ENCODE measurements at places on chromosomes 1 and 21.

DNA sequence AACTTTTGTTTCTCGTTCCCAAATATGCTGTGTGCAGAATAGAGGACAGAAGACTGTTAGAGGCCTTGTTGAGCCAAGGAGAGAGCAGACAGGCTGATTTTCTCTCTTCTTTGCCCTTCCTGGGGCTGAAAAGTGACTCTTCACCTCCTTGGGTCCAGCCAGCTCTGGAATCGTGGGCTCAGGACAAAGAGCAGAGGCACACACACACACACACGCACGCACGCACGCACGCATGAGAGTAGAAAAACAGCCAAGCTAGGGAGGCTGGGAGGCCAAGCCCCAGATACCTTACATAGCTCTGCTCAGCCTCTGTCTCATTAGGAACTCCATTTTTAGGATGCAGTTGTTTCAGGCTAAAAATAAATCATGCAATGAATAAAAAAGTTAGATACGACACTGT, at the start of gene CASQ2:
Gene CASQ2 (minus strand): TSS at position 166 of the 400 bp plus-strand sequence. CDS start 173 bp downstream, outside the sequence.
- DNase-seq, result peak; percentile 84

DNA sequence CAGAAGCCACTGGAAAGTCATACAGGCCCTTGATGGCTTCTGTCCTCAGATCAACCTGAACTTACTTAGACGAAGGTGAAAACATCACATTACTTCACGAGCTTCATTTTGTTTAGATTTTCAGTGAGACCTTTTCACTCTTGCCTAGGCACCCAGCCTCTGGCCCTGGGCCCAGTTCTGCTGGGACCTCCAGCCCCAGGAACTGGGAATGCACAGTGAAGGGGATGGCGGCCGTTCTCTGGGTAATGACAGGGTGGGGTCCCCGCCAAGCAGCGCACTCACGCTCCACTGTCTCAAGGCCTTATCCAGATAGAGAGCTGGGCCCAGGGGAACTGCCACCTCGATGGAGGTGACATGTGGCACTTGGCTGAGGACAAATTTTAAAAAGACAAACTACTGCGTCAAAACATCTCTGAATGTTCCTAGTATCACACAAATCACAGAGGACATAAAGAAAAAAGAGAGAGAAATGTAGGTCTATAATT, 54.8 kb downstream of the NPHP4 start:
- peak; percentile 36 for DNase-seq

DNA sequence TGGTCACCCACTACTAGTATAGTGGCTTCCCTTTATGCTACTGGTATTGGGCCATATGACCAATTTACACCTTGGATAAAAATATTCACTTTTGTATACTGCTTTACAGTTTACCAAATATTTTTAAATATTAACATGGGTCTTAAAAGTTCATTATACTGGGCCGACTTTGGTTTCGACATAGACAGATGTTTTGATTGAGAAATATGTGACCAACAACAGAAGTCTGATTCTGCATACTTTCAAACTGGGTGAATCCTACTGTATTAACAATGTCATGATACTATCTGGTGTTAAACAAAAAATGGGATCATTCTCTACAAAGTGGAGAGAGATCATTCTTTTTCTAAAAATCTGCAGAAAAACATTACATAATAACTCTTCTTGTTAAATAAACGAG, 134.8 kb downstream of the AKT3 start:
- DNase-seq, result no peak

- no peak for DNase-seq
Measured at GRCh38 chr1:101283443-101283842, 46.6 kb downstream of the S1PR1 start.

GRCh38 chr1:207115269-207115668, 11.2 kb downstream of the C4BPA start:
- DNase-seq, result no peak

- DNase-seq, result no peak
Measured at GRCh38 chr1:198203434-198203833, 46.6 kb downstream of the NEK7 start.

GRCh38 chr1:17002524-17002902, 9.2 kb downstream of the ATP13A2 start:
- no peak for DNase-seq

DNA sequence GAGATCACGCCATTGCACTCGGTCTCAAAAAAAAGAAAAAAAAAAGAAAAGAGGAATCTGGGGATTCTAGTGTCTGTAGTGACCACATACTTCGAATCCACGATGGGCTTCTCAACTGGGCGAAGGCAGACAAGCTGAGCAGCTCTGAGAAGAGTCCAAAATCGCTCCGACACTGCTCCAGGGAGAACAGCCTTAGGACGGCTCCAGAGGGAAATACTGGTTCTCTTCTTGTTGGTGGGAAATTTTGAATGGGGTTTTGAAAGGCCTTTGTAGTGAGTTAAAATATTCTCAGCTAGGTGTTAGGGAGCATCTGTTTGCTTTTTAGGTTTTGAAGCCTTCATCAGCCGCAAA, 18.3 kb upstream of the HJV start:
- DNase-seq, result no peak

Data from coronary artery (tissue), 2 donors.